Fibroblast of skin of right quadriceps (primary cell): ENCODE measurements at places on chromosomes 5 and 9.
A peak's percentile ranks its signal among the peaks of the same experiment; 100 is the strongest.

- no peak for DNase-seq
Observed at GRCh38 chr5:118653872-118654271, 334.5 kb downstream of the DTWD2 start.

DNA sequence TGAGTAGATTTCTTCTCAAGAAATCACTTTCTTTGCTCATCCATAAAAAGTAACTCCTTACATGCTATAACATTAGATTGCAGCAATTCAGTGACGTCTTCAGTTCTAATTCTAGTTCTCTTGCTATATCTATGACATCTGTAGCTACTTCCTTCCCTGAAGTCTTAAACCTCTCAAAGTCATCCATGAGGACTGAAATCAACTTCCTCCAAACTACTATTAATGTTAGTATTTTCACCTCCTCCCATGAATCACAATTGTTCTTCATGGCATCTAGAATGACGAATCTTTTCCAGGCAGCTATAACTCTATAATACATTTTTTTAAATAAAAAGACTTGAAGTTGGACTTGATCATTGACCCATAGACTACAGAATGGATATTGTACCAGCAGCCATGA lies 46.2 kb upstream of the PRRC1 start:
- no peak for DNase-seq

DNA sequence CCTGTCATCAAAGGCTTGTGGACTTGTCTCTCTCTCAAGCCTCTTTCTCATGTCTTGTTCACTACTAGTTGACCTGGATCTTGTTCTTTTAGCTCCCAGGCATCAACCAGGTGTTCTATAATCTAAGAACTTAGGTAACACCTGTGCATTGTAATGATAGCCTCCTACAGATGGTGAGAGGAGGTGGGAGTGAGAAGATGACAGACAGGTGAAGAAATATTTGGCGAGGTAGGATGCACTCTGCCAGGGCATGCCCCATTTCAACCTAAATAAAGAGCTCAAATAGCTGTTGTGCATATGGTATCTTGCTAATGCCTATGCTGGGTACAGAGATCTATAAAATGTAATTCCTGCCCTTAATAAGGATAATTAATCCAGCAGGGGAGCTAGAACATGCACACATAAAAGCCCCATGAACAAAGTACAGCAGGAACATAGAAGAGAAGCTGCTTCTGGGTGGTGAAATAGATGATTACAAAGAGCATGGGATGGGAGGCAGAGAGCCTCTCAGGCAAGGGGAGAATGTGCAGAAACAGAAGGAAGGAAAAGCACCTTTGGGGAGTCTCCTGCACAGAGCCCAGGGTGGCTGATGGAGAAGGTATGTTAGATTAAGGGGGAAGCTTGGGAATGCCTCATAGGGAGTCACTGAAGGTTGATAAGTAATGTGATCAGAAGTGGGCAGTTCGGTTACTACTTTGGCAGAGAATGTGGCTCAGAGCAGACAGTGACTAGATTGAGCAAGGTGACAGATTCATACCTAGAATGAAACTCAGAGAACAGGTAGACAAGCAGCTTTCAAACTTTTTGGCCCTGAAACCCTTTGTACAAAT lies 28.0 kb upstream of the PLIN2 start:
- no peak for DNase-seq

DNA sequence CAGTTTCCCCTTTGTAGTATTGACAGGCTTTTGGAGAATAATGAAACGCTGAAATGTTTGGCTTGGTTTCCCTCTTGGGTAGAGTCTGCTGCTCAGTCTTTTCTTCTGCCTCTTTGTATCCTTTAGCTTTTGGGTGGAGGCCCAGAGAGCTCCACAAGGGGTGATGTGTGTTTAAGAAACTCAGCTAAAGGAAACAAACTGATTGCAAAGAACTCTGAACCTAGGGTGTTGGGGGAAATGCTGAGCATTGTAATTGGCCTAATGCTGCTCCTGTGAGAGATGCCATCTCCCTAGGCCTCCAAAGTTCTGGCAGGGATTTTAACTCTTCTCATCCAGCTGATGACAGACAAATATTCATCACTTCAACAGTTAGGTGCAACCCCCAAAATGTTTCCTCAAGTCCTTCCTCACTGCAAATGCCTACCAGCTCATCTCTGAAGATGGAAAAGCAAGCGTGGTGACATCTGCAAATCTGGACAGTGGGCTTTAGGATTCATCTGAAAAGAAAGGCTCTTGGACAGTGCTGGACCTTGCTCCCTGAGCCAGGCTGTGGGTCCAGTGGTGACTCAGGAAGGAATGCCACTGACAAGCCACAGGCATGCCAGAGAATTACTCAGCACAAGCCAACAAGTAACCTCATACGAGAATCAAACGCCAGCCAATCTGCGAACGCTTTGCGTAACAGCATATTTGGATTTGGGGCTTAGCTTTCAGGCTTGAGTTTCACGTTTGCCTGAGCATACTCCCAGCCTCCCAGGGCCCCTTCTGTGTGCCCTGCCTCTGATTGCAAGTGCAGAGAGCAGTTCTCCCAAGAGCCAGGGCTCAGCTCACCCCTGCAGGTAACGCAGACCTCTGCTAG lies 30.5 kb upstream of the ZSWIM6 start:
- DNase-seq, result peak; percentile 99

DNA sequence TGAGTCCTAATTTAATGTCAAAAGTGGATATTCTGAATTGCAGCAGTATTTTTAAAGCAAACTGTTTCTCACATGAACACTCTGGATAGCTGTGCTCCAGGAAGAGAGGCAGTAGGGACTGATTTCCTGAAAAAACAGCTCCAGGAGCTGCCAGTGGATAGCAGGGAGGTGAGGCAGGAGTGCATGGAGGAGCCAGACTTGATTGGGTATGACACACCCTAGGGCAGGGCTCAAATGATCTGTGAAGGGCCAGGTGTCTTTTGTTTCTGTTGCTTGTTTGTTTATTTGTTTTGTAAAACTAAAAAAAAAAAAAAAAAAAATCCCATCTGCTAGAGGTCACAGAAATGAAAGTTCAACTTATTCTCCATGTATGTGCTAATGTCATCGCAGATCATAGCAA lies 83.4 kb downstream of the ADRB2 start:
- no peak for DNase-seq
